ENCODE measurements at places on chromosomes 1 and 21.

DNA sequence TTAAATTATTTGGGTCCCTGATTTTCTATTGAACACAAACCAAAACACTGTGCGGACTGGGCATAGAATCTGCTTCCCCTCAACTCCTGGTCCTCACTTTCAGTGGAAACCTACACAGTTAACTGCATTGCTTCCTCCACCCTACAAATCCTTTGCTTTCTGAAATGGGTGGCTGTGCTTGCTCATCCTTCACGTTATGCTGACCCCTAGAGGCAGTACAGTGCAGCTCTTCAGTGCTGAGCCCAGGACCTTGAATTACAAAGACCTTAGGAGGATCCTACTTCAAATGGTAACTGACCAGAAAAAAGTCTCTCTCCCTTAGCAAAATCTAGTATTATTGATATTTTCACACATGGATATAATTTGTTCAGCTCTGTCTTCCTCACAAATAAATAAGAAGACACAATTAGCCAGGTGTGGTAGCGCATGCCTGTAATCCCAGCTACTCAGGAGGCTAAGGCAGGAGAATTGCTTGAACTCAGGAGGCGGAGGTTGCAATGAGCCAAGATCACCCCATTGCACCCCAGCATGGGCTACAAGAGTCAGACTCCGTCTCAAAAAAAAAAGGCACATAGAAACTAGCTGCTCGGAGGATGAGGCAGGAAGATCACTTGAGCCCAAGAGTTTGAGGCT, 63.4 kb upstream of the L1TD1 start:
- DNase-seq: peak; percentile 72

DNA sequence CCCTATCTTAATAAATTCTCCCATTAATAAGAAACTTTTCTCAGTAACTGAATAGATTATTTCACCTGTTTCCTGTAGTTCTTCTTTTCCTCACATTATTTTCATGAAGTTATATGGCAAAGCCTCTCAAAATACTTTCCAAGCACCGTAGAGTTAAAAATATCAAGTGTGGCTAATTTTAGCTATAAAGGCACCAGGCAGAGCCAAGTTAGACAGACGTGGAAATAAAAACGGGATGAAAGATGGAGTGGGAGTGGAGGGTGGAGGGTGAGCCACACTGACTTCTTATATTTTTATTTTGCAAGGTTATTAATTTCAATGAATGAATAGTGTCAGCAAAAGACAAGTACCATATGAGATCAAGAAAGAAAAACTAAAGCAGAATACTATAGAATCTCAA, 71.7 kb downstream of the ENAH start:
- DNase-seq: no peak

- DNase-seq: no peak
Measured at GRCh38 chr1:62673629-62674028, 14.6 kb downstream of the DOCK7 start.

DNA sequence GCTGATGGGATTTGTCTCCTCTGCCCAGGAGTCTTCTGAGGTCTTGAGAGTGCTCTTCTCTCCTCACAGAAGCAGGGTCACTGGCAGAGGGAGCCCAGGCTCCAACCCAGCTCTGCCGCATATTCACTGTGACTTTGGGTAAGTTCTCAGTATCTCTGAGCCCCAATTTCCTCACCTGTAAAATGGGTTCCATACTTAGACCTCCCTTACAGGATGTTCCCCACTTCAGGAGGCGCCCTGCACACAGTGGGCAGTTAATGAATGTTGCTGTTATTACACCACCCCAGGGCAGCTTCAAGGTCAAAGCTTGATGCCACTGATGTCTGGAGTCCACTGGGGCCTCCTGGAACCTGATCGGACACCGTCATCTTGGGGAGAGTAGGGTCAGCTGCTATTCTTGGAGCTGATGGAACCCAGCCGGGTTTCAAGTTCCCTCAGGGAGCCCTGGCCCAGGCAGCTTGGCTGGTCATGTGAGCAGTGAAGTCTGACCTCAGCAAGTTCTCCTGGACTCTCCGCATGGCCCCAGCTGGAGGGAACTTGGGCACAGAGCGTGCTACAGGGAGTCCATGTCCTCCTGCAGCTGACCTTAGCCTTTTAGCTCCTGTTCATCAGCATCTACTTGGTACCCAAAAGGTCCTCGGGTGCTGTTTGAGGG, 21.8 kb downstream of the COA7 start:
- no peak for DNase-seq

All from iris pigment epithelial cell (primary cell).